ENCODE measurements at places on chromosomes 3 and 15. TPM values are rescaled to one million over a fixed set of nuclear protein-coding genes. Genes with fewer than 3 reads are reported as not detected.
A peak's percentile ranks its signal among the peaks of the same experiment; 100 is the strongest.

DNA sequence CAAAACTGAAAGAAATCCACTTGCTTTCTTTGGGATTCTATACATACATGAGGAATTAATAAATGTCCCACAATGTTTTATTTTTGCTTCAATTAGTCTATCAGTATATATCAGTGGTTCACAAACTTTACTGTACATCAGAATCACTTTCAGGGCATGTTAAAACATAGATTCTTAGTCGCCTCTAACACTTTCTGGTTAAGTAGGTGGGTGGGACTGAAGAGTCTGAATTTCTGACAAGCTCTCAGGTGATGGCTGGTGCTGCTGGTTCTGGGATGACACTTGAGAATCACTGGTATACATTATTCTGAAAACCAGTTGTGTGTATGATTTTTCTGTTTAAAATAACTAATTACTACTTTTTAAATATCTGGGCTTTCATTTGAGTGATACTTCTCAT is 393.3 kb downstream of the TBC1D5 start:
- no peak for DNase-seq

- no peak for DNase-seq
These were observed 72.4 kb upstream of the FGF12 start for GRCh38 chr3:192799721-192800120.

- peak; percentile 80 for DNase-seq
These were observed 215.3 kb downstream of the ROBO2 start for GRCh38 chr3:77254967-77255831.

- no peak for DNase-seq
These were observed 37.9 kb downstream of the IQCB1 start for GRCh38 chr3:121796970-121797369.

Gene REC114
- total RNA-seq: not detected

Gene CRABP1
- 454 TPM for total RNA-seq

- no peak for DNase-seq
These were observed 1.8 kb downstream of the YEATS2 start for GRCh38 chr3:183699238-183699947.

DNA sequence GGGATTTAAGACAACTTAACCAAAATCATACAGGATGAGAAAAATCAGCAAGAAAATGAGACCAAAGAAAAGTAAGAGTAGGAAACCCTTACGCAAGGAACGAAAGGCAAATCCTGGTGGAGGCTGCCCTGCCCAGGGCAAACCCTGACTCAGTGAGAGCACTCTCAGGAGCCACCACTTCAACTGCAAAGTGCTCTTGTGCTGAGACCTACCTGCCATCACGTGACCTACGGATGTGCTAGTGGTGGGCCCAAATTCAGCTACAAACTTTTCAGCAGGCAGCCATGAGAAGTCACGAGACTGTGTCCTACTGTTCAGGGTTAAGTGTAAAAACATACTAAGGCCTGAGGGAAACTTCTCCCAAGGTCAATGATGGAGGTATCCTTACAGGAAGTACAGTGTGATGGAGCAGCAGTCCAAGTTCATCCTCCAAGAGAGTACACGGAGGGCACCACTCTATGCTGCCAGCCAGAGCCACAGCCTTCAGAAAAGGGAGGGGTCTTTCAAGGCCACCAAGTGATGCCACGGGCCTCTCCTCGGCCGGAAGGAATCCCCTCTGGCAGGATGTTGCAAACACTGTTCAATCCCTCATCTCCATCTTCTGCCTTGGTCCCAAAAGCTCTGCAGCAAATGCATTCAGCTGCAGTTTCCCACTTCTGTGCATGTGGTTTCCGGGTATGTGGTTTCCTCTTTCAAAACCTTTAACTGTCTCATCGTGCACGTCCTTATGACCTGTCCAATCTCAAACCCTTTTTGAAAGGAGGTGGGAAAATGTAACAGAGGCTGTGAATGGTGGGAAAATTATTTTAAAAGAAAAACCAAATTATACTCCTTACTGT is 9.5 kb downstream of the CHSY1 start:
- no peak for DNase-seq

GRCh38 chr15:32774022-32774421 is 56.2 kb downstream of the GREM1 start:
- DNase-seq: no peak

DNA sequence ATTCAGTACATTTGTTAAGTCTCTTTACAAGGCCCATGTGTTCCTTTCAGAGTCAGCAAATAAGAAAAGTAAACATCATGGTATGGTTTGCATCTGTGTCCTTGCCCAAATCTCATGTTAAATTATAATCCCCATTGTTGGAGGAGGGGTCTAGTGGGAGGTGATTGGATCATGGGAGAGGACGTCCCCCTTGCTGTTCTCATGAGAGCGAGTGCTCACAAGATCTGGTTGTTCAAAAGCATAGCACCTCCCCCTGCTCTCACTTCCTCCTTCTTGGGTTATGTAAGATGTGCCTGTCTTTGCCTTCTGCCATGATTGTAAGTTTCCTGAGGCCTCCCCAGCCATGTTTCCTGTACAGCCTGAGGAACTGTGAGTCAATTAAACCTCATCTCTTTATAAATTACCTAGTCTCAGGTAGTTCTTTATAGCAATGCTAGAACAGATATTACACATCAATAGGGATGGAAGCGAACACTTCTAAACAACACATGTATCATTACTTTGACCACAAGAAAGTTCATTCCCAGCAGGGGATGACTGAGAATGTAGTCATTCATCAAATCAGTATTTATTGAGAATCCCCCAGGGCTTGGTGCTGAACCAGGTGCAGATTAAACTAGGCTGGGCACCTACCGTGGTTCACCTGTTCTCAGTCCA is 4.1 kb downstream of the EFCAB12 start:
- no peak for DNase-seq

GRCh38 chr3:61608072-61608471 is 46.7 kb downstream of the PTPRG start:
- no peak for DNase-seq

Gene FILIP1L
- 0.09 TPM for total RNA-seq

GRCh38 chr3:52052831-52053306 is 3.5 kb downstream of the DUSP7 start:
- DNase-seq: peak; percentile 75

Gene KLHL6
- 0.09 TPM for total RNA-seq

Gene FANCD2OS
- total RNA-seq: not detected

Gene LRRC49
- 62.4 TPM for total RNA-seq

Gene SLC51A
- not detected for total RNA-seq

- DNase-seq: peak; percentile 88
These were observed 50.3 kb downstream of the LHFPL4 start for GRCh38 chr3:9503283-9503682.

DNA sequence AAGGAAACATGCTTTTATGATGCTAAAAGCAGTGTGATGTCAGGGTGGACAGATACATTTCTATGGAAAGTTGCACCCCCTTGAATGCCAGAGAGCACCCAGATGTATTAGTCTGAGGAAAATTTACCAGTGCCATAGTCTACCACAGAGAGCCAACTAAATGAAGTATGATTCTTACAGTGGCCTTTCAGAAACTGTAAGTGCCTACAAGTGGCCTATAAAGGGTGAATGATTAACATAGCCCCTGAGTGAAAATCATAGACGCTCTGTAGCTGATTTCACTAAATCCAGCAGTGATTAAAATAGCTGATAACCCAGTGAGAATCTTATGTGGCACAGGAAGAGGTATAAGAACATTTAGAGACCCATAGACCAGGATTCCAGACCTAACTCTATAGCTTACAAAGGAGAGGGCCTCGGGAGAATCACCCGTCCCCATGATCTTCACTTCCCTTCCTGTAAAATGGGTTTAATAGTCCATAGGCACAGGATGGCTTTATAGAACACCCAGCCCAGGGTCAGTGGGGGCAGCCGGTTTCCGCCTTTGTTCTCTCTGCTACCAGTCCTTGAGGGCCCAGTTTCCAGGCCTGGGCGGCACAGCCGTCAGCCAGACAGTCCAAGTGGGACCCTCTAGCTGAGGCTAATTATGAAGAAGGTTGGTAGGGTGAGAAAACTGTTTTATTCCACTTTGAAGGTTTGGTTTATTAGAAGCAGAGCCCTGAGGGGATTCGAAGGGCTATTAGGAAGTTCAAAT is 35.5 kb upstream of the CACNA2D3 start:
- DNase-seq: no peak

GRCh38 chr3:133996251-133996661 is 33.5 kb downstream of the SLCO2A1 start:
- DNase-seq: peak; percentile 50

DNA sequence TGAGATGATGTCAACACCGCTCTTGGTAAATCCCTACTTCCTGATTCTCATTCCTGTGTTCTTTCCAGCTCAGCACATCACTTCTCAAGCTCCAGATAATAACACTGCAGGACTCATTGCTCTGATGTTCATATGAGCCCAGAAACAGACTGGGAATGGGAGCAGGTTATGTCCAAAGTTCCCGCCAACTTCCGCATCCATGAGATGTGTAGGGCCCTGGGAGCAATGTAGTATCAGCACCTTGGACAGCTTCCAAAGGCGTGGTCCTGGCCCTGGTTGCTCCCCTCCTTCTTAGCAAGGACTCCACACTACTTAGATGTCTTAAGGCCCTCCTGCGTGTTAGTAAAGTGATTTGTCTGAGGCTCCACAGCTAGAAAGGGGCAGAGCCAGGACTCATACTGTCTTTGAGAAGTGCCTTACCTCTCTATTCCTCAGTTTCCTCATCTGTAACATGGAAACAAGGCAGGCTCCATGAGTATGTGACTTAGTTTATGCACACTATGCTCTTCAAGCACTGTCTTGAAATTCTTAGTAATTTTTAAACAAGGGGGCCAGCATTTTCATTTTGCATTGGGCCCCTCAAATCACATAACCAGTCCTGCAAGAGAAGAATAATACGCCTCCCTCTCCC is 27.9 kb upstream of the SLC6A1 start:
- peak; percentile 79 for DNase-seq

GRCh38 chr3:193894121-193894863 is 241.7 kb upstream of the HES1 start:
- no peak for DNase-seq

GRCh38 chr3:124967964-124968363 is 33.4 kb upstream of the MUC13 start:
- DNase-seq: no peak

- DNase-seq: no peak
These were observed 3.9 kb downstream of the SCN5A start for GRCh38 chr3:38645601-38646000.

DNA sequence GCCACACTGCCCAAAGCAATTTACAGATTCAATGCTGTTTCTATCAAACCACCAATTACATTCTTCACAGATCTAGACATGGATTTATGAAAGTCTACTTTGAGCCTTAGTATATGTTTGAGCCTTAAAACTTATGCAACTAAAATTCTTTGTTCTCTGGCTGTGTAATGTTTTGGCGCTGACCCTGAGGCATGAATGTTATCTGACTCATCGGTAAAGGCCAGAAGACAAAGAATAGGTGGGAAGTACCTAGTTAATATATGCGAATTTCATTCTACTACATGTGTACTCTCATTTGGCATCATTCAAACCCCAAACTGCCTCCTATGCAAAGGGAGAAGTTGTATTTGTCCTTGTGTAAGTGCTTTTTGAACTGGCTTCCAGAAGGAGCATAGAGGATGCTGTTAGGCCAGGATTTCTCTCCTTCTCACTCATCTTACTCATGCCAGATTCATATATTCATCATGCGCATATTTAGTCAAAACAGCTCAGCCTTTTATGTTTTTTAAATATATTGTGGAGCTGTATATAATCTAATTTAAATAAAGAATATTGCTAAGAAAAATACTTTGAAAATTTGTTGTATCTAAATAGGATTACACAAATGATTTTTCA is 204.2 kb downstream of the NFKBIZ start:
- DNase-seq: no peak

- DNase-seq: no peak
These were observed 4.0 kb downstream of the TEX9 start for GRCh38 chr15:56369234-56369633.

DNA sequence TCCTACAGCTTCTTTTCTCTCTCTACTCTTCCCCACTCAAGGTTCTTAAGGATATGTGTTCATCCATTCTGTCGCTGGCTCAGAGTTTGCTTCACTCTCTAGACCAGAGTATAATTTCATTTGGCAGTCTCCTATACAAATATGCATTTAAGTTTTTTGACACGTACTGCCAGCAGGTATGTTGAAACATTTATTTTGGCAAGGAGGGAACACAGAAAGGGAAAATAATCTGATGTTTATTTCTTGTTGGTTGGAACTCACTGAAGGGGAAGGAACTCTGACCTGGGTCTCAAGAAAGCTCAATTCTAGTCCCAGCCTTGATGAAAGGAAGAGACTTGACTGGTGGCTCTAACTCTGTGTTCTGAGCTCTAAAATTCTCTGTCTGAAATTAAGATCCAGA is 21.6 kb downstream of the FANCD2 start:
- no peak for DNase-seq

- DNase-seq: no peak
These were observed 76.3 kb downstream of the THBS1 start for GRCh38 chr15:39657181-39657580.

GRCh38 chr15:43508991-43509659 is 8.3 kb upstream of the MAP1A start:
- peak; percentile 38 for DNase-seq

GRCh38 chr3:192444096-192444790 is 283.1 kb downstream of the FGF12 start:
- peak; percentile 76 for DNase-seq

DNA sequence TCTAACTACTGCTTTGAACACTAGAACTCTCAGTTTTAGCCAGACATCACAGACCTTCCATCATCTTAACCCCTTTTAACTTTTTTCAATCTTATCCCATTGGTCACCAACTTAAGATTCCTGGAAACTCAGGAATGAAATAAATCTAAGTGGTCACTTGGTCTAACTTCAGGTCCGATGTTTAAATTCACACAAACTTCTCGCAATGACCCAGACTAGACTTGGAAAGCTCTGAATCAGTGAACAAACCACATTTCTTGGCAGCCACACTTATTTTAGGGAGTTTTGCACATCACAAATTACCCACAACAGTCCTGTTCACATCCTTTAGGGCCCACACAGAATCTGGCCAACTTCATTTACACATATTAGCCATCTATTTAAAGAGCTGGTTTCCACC is 118.9 kb downstream of the MAGI1 start:
- DNase-seq: no peak

- no peak for DNase-seq
These were observed 110.6 kb upstream of the DCBLD2 start for GRCh38 chr3:99012051-99012450.

DNA sequence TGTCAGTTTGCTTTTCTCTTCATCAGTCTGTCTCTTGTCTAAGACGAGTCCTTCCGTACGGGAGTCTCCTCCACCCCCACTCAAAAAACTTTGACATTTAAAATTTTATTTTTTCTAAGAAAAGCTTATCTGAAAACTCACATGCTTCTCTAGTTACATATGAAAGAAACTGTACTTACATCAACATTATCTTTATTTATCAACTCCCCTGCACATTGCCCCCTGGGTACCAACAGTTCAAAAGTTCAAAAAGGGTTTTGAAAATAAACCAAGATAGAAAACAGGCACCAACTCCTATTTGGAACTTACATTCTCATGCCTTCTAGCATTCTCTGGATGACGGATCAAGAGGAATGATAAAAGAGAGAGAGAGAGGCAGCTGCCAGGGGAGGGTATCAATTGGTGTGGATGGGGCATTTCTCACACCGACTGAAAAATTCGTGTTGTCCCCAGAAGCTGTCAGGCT is 182.5 kb downstream of the FOXP1 start:
- DNase-seq: no peak

GRCh38 chr3:126732281-126733060 is 28.4 kb downstream of the CHCHD6 start:
- no peak for DNase-seq

Data from neural progenitor cell (in vitro differentiated cells).